ENCODE measurements at places on chromosomes 1 and 21.

- DNase-seq = peak; percentile 81
Observed at GRCh38 chr1:197180252-197180878, 33.9 kb upstream of the ASPM start.

DNA sequence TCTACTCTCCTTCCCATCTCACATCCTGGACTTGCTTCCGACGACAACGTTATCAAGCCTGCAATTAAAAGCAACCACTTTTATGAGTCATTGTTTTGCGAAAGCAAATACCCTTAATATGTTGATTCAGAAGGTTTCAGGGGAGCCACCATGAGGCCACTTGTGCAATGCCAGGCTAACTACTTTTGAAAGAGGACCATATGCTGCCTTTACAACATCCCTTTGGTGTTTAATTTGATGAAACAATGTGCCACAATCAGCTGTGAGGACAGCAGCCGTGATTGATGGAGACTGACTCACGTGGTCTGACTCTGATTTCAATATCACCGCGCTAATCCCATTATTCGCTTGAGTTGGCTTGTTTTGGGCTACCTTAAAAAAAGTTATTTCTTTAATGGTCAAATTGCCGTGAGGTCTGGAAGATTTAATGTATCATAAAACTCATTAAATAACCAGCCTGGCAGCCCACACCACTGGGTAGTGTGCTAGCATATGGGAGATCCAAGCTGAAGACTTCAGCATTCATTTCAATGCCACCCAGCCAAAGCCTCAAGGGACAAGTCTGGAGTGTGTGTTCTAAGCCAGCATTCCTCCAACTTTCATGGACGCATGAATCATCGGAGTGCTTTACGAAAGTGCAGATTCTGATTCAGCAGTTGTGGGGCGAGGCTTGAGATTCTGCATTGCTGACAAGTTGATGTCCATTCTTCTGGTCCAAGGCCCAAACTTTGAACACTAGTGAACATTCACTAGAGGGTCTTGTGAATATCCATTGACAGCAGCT, 73.3 kb upstream of the PAXBP1 start:
- peak; percentile 74 for DNase-seq

- DNase-seq = peak; percentile 97
Observed at GRCh38 chr1:61287734-61288133, 205.4 kb downstream of the NFIA start.

DNA sequence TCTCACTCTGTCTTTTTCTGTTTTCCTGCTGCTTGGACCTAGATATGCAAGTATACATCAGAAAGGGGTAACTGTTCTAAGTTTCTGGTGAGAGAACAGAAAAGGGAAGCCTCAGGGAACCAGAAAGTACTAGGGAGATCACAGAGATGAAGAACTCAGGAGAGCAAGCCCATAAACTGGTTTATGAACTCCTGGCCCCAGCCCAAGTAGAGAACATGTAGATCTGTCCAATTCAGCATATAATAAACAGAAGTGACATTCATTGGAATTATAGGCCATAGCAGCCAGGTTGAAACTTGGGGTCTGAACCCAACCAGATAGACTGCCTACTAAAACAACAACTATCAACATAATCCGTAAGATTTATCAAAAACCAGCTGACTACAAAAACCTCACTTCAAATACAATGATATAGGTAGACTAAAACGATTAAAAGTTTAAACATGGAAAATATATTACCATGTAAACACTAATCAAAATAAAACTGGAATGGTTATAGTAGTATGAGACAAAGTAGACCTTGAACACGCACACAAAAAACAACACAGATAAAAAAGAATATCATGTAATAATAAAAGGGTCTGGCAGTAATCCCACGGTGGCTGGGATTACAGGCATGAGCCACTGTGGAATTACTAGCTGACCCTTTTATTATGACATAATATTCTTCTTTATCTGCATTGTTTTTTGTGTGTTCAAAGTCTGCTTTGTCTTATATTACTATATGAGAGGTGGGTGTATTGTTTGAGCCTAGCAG, 65.0 kb downstream of the ZSWIM5 start:
- DNase-seq = no peak

DNA sequence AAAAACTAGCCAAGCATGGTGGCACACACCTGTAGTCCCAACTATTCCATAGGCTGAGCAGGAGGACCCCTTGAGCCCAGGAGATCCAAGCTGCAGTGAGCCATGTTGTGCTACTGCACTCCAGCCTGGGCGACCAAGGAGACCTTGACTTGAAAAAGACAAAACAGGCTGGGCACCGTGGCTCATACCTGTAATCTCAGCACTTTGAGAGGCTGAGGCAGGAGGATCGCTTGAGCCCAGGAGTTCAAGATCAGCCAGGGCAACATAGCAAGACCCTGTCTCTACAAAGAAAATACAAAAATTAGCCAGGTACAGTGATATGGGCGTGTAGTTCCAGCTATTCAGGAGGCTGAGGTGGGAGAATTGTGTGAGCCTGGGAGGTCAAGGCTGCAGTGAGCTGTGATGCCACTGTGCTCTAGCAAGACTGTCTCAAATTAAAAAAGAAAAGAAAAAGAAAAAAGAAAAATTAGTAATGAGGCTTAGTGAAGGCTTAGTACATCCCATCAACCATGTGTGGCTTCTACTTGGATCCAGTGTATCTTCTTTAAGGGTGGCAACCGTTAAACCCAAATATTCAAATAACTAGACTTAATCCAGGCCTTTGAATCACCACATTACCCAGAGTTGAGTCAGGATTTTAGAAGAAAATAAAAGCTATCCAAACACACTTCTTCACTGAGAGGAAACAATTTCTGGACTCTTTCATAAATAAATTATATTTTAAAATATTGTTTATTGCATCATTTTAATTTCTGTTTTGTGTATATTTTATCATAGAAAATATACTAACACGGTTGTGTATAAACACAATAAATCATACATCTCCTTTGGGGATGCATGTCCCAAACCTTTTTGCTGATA, 74.3 kb upstream of the RAB4A start:
- peak; percentile 66 for DNase-seq

- DNase-seq = no peak
Observed at GRCh38 chr21:44295163-44295573, 4.7 kb upstream of the PFKL start.

DNA sequence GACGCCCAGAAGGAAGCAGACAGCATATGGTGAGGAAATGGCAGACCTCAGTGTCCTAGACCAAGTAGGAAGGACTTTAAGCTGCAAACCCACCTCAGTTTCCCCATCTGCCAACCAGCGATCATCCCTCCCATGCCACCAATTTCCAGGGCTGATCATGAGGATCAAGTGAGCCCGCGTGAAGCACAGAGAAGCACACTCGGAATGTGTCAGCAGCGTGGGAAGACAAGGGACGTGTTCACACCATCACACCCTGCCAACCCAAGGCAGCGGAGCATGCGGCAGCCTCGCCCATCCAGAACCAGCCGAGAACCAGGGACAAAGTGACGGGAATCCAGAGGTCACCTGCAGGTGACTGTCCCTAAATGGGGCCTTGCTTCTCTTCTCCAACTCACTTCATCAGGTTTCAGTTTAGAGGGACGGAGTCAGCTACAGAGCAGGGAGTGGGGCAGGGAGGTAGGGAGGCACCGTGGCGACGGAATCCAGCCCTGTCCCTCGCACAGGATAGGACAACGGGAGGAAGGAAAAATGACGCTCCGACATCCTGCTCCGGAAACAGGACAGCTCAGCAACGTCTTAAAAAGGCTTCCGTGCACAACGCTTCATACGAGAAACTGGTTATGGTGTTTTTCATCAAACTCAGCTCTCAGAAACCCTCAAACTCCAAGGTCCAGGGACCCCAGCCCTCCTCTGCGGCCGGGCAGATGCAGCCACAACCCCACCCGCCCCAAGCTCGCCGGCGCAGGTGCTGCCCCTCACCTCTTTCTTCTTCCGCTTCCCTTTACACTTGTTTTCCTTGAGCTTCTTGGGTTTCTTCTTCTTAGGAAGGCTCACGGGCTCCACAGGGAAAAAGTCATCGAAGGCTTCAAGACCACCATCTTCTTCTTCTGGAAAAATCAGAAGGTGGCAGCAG, 12.5 kb downstream of the CHD5 start:
- DNase-seq = no peak

DNA sequence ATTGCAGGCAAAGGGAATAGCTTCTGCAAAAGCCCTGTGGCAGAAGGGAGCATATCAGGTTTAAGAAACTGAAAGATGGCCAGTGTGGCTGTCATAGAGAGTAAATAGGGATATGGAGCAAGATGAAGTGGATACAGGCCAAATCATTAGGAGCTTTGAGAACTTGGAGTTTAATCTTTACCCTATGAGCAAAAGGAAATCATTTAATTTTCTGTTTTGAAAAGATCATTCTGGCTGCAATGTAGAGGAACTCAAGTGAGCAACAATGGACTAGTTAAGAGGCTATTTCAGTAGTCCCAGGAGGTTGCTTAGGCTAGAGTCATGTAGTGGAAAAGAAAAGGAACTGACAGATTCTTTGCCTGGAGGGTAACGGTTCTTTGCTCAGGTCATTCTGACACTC, 47.2 kb downstream of the RAP1A start:
- DNase-seq = peak; percentile 37

DNA sequence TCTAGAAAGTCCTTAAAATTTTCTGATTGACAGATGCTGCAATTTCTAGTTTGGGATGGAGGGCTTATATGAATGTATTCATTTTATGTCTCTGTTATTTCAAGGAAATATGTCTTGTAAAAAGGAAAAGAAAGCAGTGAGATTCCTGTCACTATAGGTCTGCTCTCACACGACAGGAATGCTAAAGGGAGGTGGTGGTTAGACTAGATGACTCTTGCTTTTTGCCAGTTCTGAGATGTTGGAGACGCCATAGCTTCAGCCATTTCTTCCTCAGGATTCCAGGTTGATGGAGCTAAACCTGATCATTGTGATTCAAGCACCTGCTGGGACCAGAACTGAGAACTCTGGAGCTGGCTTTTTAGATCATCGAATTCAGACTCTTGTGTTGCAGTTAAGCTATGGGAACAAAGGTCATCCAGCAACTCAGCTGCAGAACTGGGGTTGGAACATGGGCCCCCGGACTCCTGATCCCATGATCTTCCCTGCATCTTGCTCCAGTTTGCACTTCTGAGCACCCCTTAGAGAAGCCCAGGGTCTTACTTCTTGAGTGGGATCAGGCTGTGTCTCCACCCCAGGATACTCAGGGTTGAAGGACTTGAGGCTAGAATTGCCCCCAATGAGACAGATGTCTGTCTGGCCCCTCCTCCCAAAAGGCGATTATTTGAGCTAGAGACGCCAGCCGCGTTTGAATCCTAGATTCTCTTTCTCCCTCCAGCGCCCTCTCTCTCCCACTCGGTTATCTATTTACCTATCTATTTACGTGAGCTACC, 46.7 kb upstream of the FOXO6 start:
- DNase-seq = peak; percentile 18

DNA sequence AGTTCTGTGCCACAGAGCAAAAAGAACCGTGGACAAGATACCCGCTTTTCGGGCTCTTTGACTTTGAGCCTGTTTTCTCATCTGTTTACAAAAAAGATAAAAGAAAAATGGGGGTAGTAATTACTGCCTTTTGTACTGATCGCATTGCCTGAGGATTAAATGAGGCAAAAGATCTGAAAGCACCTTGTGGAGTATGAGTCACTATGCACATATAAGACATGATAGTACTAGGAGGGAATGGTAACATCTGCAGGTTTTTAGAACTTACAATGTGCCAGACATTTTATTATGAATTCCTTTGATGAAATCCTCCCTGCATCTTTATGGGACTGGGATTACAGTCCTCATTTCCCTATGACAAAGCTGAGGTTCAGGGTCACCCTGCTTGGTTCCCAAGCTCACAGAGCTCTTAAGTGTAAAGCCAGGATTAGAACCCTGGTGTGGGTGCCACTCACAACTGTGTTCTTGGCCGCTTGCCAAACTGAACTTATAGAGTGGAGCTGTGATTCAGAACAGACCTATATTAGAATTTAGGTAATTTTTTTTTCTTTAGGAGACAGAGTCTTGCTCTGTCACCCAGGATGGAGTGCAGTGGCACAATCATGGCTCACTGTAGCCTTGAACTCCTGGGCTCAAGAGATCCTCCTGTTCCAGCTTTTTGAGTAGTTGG, 1.8 kb downstream of the DISC1 start:
- peak; percentile 10 for DNase-seq

DNA sequence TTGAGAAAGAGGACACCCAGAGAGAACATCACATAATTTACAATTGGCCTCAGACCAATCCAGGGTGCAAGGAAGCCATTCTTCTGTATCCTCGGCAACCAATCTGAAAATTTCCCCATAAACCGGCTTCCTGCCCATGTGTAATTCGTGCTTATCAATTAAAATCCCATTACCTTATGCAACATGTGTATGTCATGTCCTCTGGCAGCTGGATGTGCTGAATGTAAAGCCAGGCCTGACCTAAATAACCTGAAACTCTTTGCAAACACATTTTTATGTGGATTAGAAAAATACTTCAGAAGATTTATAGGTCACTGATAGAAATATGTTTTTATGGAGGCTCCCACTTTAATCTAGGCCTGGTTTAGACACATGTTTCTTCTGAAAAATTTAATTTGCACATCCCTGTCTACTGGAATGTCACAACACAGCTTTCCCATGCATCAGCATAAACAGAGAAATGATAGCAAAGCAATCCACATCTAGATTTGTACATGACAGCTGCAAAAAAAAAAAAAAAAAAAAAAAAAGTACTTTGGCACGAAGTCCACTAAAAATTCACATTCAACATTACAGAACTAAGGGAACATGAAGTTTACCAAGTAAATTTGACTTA, 69.4 kb upstream of the SAMSN1 start:
- DNase-seq = no peak

DNA sequence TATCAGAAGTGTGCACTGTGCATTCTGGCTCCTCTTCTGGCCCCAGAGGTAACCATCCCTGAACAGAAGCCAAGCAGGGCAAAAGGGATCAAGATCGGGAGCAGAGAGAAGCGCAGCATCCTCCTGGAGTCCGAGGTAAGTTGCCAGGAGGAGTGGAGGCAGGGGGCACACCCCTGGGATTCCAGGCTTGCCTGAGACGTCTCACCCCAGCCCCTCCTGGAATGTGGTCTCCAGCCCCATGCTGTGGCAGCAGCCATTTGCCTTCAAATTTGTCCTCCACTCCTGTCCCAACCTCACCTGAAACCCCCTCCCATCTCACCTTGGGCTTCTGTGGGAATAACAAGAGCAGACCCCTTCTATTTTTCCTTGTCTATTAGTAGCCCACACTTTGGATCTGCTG, 10.1 kb downstream of the LRRC71 start:
- no peak for DNase-seq

GRCh38 chr1:173914366-173914871, 2.7 kb downstream of the SERPINC1 start:
- DNase-seq = no peak

DNA sequence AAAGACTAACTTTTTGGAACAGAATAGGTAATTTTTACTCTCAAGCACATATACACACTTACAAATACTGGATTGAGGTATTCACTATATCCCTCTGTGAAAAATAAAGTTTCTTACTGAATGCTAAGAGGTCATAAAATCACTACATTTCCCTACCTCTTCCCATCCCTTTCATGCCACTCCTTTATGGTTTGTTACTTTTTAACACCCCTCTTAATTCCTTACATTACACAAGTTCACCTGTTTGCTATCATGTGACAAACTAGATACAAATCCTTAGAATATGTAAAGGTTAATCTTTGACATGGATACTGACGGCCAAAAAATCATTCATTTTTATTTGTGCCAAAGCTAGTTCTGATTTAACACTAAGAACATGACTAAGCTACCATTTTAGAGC, 6.8 kb upstream of the DCAF6 start:
- no peak for DNase-seq

GRCh38 chr1:154176337-154176736, 15.6 kb downstream of the TPM3 start:
- peak; percentile 81 for DNase-seq
